Fibroblast of the aortic adventitia (primary cell): ENCODE measurements at places on chromosomes 4 and X. TPM values are rescaled to one million over a fixed set of nuclear protein-coding genes. Genes with fewer than 3 reads are reported as not detected.

DNA sequence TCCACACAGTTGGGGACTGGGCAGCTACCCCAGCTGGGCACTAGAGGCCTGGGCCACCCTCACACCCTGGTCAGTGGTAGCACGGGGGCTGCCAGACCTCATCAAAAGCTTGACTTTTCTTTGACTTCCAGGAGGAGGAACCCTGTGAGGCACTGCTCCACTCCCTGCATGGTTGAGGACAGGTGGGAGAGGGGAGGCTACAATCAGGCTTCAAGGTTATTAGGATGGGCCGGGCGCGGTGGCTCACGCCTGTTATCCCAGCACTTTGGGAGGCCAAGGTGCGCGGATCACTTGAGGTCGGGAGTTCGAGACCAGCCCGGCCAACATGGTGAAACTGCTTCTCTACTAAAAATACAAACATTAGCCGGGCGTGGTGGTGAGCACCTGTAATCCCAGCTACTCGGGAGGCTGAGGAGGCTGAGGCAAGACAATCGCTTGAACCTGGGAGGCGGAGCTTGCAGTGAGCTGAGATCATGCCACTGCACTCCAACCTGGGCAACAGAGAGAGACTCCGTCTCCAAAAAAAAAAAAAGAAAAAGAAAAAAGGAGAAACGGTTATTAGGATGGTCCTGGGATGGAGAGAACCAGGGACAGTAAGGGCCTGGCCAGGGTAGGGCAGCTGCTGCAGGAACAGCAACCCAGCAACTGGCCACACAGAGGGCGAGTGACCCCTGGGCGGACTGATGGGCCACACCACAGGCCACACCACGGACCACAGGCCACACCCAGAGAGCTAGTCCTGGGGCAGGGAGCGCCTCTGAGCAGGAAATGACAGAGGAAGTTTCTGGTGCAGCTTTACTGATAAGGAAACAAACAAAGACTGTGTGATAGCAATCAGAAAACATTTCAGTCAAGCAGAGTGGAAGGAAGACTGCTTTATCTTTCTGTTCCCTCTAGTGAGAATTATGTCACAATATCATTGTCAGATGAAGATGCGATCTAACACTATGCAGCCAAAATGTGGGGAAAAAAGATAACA lies 20.5 kb upstream of the OPN1LW start:
- DNase-seq: no peak

DNA sequence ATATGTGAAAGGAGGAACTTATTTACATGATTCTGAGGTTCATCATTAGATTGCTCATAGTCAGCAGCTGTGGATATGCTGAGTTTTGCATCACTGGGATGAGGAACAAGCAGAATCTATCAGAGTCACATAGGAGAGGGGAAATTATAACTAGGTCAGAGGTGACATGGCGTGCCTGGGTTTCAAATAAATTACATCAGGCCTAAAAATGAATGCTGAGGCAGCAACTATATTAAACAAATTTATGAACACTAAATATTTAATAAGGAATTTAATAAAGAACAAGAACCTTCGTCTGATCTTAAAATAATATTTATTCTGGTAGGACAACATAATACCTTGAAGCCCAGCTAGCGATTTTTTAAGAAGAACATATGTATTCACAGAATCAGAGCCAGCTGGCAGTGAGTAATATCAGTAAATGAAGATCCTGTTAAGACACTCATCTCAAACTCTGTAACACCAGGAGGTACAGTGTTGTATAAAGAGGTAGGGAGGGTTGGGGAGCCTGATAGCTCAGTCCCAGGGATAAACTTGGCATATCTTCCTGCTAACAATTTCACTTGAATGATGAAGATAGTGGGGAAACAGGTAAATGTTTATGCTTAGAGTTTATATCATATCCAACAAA lies 60.9 kb upstream of the HS3ST1 start:
- no peak for DNase-seq

GRCh38 chrX:3462166-3462508 lies 115.7 kb upstream of the MXRA5 start:
- DNase-seq: no peak

The FAM47E gene
- 0.18 TPM in 1 of 2 replicates, not detected in the other for total RNA-seq

The NAT8L gene
- total RNA-seq: 0.09 and 0.25 TPM in 2 replicates

The FOXR2 gene
- not detected in 2 replicates for total RNA-seq
